Left cardiac atrium (tissue), 4 donors: ENCODE measurements at places on chromosomes 12 and 14. TPM values are rescaled to one million over a fixed set of nuclear protein-coding genes. Genes with fewer than 3 reads are reported as not detected.

The PRH2 gene
- not detected for total RNA-seq

- DNase-seq, result no peak
Observed at GRCh38 chr14:101187816-101188570, 284.5 kb upstream of the RTL1 start.

The SERPINA5 gene
- total RNA-seq, result 9.3 TPM

DNA sequence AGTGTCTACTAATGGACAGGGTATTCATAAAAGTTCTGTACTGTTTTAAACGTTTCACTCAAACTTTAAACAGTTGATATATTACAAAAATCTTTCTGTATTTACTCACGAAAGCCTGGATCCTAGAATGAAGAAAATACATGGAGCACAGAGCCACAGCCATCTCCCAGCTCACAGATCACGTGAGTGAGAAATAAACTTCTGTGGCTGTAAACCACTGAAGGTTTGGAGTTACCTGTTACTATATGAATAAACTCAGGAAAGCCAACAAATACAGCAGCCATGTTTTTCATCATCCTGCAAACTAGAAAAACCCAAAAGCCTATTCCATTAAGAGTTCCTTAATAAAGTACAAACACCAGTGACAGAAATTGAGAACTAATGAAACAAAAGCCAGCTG is 867 bp upstream of the TDG start:
- DNase-seq, result no peak

The ENDOU gene
- 0.62 TPM for total RNA-seq

- DNase-seq, result no peak
Observed at GRCh38 chr14:103140316-103141109, 17.3 kb downstream of the TNFAIP2 start.

DNA sequence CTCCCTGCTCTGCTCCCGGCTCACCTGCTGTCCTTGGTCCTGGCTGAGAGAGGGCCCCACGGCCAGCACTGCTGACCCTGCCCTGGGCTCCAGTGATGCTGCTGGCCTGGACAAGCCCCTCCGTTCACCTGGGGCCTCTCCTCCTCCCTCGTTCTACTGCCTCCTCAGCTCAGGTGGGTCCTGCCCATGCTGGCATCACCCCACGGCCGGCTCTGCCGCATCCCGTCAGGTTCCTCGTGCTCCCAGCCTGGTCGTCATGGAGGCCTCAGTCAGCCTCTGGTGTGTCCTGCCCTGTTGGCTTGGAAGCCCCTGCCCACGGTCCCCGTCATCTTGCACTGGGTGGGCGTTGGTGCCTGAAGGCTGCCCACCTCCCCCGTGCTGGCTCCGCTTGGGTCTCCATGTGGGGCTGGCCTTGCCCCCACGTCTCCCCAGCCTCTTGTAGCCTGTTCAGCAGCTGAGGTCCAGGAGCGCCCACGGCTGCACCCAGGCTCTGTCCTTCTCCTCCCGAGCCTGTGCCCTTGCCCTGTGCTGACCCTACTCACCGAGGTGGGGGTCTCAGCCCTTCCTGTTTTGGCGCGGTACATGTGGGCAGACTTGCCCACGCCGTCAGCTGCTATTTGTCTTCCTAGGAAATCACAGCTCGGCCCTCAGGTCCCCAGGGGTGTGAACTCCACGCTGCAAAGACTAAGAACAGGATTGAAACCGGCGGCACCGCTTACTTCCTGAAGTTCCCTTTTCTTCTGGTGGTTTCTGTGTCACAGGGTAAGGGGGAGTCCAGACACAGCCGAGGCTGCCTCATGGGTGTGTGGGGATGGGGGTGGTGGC is 121.6 kb downstream of the TMEM121 start:
- DNase-seq, result no peak

DNA sequence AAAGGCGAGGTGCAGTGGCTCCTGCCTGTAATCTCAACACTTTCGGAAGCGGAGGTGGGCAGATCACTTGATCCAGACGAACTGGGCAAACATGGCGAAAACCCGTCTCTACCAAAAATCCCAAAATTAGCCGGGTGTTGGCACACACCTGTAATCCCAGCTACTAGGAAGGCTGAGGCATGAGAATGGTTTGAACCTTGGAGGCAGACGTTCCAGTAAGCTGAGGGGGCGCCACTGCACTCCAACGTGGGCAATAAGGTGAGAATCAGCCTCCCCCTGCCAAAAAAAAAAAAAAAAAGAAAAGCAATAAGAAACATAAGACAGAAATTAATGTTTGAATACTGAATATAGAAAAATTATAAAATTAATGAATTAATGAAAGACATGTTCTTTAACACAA is 928.7 kb downstream of the LRFN5 start:
- no peak for DNase-seq

The ZFHX2 gene
- total RNA-seq, result 1.3 TPM

DNA sequence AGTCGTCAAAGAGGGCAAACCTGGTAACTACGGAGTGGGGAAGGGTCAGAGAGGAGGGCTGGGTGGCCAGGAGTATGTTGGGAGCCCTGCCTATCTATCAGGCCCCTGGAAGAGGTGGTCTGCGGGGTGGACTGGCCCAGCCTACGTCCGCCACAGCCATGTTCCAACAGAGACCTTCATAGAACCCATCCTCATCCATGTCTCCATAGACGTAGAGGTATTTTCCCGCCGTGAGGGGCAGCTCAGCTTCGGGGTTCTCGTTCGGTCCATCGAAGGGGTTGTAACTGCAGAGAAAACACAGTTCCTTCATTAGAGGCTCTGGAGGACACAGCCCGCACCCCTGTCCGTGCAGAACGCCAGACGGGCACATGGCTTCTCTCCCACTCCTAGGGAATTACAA is 107.3 kb downstream of the PIWIL1 start:
- no peak for DNase-seq

DNA sequence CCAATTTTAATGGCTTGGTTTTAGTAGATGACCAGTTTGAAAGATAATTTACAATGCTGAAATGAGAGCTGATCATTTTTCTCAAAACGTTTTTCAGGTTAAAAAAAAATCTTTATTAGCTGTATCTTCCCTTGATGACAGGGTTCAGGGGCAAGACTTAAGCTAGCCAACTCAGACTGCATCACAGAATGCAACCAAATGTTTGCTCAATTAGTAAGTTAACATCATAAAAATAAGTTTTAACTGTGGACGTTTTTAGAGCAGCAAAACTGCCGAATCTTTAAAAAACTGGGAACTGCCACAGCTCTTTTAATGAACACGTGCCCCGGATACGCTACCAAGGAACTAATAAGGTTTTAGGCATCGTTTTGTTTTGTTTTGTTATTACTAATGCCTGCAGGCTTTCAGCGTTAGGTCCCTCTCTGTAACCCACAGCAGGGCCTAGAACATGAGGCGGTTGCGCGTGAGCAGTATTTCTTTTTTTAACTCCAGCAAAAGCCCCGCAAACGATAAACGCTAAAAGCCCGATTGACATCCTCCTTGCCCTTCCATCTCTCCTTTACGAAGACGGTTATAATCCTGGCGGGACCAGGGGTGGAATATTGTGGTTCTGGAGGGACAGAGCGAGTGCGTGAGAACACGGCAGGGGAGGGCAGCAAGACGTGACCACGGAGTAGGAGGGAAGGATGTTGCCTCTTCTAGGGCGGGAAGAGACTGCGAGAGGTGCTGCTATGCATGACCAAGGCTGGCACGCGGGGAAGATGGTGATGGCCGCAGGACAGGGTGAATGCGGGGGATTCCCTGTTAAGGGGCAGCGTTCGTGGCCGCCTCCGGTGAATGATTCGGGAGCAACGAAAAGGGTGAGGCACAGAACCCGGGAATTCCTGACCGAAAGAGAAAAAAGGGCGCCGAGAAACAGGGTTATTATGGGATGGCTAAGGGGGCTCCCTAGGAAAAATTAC is 652 bp downstream of the SUPT16H start:
- DNase-seq, result peak; percentile 48

- DNase-seq, result no peak
Observed at GRCh38 chr12:116661341-116661740, 76.5 kb downstream of the SPRING1 start.

- no peak for DNase-seq
Observed at GRCh38 chr12:32698285-32698684, 19.2 kb downstream of the DNM1L start.

GRCh38 chr12:104671409-104672095 is 214.8 kb downstream of the CHST11 start:
- peak; percentile 89 for DNase-seq

The OR9K2 gene
- not detected for total RNA-seq

The ASB2 gene
- total RNA-seq, result 105 TPM

DNA sequence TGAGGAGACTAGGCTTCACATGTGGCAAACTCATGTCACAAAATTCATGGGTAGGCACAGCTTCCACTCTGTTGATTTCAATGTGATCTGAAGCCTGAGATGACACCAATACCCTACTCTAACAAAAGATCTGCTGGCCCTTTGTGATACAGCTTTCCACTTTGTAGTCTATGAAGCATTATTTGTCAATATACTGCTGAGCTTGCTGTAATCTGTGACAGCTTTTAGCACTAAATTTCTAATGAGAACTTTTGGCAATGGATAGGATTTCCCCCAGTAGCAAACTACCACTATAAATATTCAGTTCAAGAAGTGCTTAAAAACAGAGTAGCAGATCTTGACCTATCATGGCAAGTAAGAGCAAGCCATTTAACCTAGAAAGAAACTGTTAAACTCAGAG is 5.6 kb upstream of the HEATR5A start:
- no peak for DNase-seq

The C1RL gene
- 23.0 TPM for total RNA-seq

GRCh38 chr14:61615743-61616523 is 79.4 kb upstream of the HIF1A start:
- no peak for DNase-seq

The RIMBP2 gene
- 0.31 TPM for total RNA-seq

- DNase-seq, result no peak
Observed at GRCh38 chr14:52661314-52661713, 34.0 kb downstream of the ERO1A start.

DNA sequence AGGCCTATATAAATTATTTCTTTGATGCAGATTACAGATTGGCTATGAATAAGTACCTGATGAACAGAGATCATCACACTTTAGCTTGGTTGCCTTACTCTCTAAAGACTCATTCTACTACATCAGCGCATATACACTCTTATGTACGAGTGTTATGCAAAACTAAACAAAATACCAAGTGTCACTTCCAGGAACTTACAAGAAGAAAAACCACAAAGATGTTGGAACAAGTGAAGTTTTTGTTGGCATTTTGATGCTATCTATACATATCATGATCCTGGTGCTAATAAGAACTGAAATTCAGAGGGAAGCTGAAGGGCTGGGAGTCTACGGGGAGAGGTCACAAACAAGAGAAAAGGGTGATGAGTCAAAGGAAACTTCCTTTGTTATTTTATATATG is 47.9 kb upstream of the CERS5 start:
- no peak for DNase-seq

GRCh38 chr12:133026996-133027395 is 10.3 kb upstream of the ZNF84 start:
- DNase-seq, result no peak

DNA sequence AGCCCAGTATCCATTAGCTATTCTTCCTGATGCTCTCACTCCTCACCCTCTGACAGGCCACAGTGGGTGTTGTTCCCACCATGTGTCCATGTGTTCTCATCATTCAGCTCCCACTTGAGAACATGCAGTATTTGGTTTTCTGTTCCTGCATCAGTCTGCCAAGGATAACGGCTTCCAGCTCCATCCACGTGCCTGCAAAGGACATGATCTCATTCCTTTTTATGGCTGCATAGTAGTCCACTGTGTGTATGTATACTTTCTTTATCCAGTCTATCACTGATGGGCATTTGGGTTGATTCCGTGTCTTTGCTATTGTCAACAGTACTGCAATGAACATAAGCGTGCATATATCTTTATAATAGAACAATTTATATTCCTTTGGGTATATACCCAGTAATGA is 8.9 kb downstream of the ATG2B start:
- no peak for DNase-seq

GRCh38 chr14:89131004-89131750 is 285.9 kb downstream of the FOXN3 start:
- no peak for DNase-seq

- DNase-seq, result no peak
Observed at GRCh38 chr12:85955127-85955526, 81.0 kb downstream of the NTS start.

The GPR162 gene
- total RNA-seq, result 8.4 TPM

DNA sequence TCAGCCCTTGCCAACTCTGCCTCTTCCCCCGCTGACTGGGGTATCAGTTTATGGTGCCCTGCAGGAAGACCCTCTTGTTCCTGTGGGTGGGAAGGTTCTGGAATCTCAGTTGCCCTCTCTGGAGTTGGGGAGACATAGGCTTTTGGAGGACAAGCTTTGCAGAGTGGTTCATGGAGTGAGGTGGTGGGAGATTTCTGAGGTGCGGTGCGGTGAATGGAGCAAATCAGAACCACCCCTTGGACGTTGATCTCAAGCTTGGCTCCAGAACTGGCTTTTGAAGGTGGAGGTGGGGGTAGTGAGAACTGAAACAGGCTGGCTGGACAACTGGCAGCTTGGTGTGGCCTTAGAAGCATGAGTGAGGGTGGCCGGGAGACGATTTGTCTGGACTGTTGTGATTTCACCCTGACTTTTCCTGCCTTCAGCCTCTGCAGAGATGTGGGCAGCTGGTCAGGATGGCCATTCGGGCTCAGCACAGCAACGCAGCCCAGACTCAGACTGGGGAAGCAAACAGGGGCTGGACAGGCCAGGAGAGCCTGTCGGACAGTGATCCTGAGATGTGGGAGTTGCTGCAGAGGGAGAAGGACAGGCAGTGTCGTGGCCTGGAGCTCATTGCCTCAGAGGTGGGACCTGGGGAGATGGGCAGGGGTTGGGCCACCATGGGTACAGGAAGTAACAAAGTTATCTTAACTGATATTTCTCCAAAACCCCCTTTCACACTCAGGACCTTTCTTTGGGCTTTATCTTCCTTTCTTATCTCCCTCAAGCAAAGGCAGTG is 1.1 kb downstream of the SHMT2 start:
- no peak for DNase-seq

The KRT74 gene
- not detected for total RNA-seq

GRCh38 chr14:24135834-24136683 is at the start of gene PSME1:
PSME1 (plus strand) TSS chr14:24136194; CDS start chr14:24136263, 69 bp downstream.
- peak; percentile 95 for DNase-seq

DNA sequence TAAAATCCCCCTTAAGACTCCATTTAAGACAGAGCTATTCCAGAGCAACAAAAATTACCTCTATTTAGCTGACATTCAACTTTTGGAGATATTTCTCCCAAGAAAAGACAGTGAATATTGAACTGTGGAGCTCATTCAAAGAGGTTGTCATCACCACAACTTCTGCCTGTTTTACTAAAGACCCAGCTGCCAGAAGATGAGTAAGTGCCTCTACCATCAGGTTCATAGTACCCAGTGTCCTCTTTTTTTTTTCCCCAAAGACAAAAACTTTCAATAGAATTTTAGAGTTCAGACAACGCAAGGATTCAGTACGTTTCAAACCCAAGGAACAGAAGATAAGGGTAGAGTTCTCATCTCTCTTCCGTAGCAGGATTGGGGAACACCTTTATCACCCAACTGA is 461.3 kb downstream of the BCAT1 start:
- no peak for DNase-seq

The AHNAK2 gene
- 7.1 TPM for total RNA-seq

GRCh38 chr14:77859934-77860570 is 60.1 kb downstream of the ADCK1 start:
- DNase-seq, result no peak
